ENCODE measurements at places on chromosomes 5 and 9. TPM values are rescaled to one million over a fixed set of nuclear protein-coding genes. Genes with fewer than 3 reads are reported as not detected.

PRLR gene
- total RNA-seq = not detected

- no peak for DNase-seq
Observed at GRCh38 chr9:6444128-6444527, 31.1 kb downstream of the UHRF2 start.

DNA sequence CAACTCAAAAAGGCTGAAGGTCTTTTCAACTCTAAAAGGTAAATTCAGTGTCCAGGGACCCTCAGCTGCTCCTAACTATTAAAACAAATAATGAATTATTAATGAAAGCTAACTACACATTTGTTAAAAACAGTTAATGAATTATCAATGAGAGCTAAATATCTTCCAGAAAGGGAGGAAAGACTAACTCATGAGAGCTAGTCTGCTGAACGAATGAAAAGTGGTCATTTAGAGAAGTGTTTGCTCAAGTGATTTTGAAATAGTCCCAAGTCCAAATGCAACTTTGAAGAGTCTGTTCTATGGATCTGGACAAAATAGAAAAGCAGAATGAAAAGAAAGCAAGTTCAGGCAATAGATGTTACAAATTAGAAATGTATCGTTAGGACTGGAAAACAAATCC lies 133.9 kb upstream of the SPEF2 start:
- no peak for DNase-seq

GRCh38 chr5:57696389-57696769 lies 213.8 kb upstream of the ACTBL2 start:
- DNase-seq = no peak

PTGES gene
- total RNA-seq = 27.4 TPM

All from NCI-H460 (cell line).